ENCODE measurements at places on chromosomes 2 and 18. TPM values are rescaled to one million over a fixed set of nuclear protein-coding genes. Genes with fewer than 3 reads are reported as not detected.

- no peak for DNase-seq
- H3K4me3 ChIP-seq, result no peak overlapping the region
- no peaks in the 10 kb centered on the region for H3K27me3 ChIP-seq
- no peak overlapping the region for H3K27ac ChIP-seq
- H3K4me1 ChIP-seq, result peaks cover 35% of the 10 kb centered on the region
- H3K36me3 ChIP-seq, result no peaks in the 10 kb centered on the region
These were observed 60.2 kb downstream of the TRPM8 start for GRCh38 chr2:233977296-233977837.

GRCh38 chr2:172512810-172513523 lies 42.9 kb upstream of the PDK1 start:
- H3K36me3 ChIP-seq, result no peaks in the 10 kb centered on the region
- no peaks in the 10 kb centered on the region for H3K4me1 ChIP-seq
- no peaks in the 10 kb centered on the region for H3K27me3 ChIP-seq
- H3K4me3 ChIP-seq, result no peak overlapping the region
- DNase-seq, result no peak

DNA sequence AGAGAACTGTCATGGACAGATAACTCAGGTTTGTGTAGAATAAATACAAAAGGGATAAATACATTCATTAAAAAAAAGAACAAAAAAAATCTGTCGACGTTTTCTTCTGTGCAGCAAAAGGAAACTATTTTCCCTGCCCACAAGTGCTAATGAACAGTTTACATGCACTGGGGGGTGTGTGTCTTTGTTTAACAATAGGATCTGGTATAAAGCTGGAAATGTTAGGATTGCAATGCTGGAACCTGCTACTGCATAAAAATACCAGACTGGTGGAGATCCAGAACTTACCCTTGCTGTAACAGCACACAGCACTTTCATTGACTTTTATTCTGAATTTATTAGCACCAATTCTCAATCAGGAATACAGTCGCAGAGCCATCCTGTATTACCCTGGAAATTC lies 84.6 kb upstream of the THOC1 start:
- no peak for DNase-seq
- H3K27me3 ChIP-seq, result no peaks in the 10 kb centered on the region
- H3K36me3 ChIP-seq, result peaks cover 23% of the 10 kb centered on the region
- H3K4me1 ChIP-seq, result peaks cover 21% of the 10 kb centered on the region
- no peak overlapping the region for H3K27ac ChIP-seq

Gene FHL2
- 21.9 TPM for total RNA-seq

DNA sequence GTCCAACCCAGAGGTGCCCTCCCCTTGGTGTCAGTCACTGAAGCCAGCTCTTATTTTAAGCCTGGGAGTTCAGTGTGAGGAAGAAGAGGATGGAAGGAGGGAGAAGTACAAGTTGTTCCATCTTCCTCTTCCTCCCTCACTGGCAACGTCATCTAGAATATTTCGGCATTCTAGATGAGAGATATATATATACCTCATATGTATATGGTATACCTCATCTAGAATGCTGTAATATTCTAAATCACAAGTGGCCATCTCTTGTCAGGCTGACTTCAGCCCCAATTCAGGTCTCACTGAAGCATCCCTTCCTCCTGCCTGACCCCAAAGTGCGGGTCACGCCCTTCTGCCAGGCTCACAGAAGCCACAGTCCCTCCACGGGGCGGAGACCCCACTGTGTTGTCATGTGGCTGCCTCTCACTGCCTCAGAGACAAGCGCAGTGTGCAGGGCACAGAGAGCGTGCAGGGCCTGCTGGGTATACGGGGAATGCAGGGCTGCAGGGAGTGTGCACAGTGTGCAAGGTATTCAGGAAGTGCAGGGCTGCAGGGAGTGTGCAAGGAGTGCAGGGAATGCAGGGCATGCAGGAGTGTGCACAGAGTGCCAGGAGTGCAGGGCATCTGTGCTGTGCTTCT lies 32.8 kb upstream of the B3GNT7 start:
- DNase-seq, result no peak
- H3K4me3 ChIP-seq, result no peak overlapping the region
- no peaks in the 10 kb centered on the region for H3K27me3 ChIP-seq
- H3K36me3 ChIP-seq, result peaks cover 8% of the 10 kb centered on the region
